ENCODE measurements at places on chromosomes 2 and 18. TPM values are rescaled to one million over a fixed set of nuclear protein-coding genes. Genes with fewer than 3 reads are reported as not detected.

IRS1 gene
- polyA plus RNA-seq: 0.10 TPM

SCYGR4 gene
- not detected for polyA plus RNA-seq

INO80D gene
- polyA plus RNA-seq: 2.9 TPM

MEP1B gene
- polyA plus RNA-seq: not detected

TRAPPC8 gene
- 23.1 TPM for polyA plus RNA-seq

TUBA4A gene
- polyA plus RNA-seq: 29.4 TPM

TEX44 gene
- not detected for polyA plus RNA-seq

CCDC148 gene
- polyA plus RNA-seq: 0.04 TPM

TMEM169 gene
- not detected for polyA plus RNA-seq

SRBD1 gene
- 2.0 TPM for polyA plus RNA-seq

GCG gene
- polyA plus RNA-seq: not detected

ITGB1BP1 gene
- 43.3 TPM for polyA plus RNA-seq

PUM2 gene
- polyA plus RNA-seq: 34.6 TPM

CEP76 gene
- 5.8 TPM for polyA plus RNA-seq

HTR2B gene
- polyA plus RNA-seq: 0.88 TPM

ITGA4 gene
- polyA plus RNA-seq: 1.7 TPM

TMEFF2 gene
- 0.18 TPM for polyA plus RNA-seq

ANKRD62 gene
- polyA plus RNA-seq: not detected

SCYGR7 gene
- not detected for polyA plus RNA-seq

RPRM gene
- not detected for polyA plus RNA-seq

SP5 gene
- not detected for polyA plus RNA-seq

ZNF385B gene
- not detected for polyA plus RNA-seq

ARHGAP25 gene
- polyA plus RNA-seq: 0.50 TPM

RNPEPL1 gene
- 47.3 TPM for polyA plus RNA-seq

GATA6 gene
- polyA plus RNA-seq: 3.9 TPM

PRSS56 gene
- polyA plus RNA-seq: not detected
